Lower leg skin (tissue), 4 donors: ENCODE measurements at places on chromosomes 5 and 9.

- DNase-seq: no peak
Measured at GRCh38 chr9:94528886-94529285, 26.0 kb upstream of the PCAT7 start.

DNA sequence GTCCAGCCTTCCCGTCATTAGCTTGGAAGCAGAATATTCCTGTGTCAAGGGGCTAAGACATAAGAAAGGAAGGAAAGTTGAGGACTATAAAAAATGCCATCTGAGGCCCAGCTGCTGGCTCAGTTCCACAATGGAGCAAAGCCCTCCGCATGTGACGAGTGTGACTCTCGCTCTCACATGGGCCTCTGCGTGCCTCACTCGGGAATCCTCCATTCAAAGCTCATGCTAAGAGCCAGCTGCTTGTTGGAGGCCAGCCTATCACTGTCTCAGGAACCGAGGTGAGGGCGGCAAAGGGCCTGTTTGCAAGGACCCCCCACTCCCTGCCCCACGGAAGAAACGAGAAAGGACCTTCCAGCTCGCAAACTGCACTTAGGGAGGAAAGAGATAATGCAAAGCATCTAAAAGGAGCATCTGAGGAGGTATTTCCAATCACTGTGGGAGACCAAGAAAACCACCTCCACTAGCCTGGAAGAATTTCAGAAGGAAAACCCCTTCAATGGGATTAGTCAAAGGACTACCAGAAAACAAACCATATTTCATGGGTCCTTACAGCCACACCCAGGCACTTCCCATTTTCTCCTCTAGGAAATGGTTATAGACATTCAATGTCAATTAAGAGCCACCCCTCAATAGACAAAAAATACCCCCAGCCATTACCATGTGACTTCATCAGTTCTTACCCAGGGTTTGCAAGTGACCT is 95.3 kb downstream of the PRRT1B start:
- no peak for DNase-seq

DNA sequence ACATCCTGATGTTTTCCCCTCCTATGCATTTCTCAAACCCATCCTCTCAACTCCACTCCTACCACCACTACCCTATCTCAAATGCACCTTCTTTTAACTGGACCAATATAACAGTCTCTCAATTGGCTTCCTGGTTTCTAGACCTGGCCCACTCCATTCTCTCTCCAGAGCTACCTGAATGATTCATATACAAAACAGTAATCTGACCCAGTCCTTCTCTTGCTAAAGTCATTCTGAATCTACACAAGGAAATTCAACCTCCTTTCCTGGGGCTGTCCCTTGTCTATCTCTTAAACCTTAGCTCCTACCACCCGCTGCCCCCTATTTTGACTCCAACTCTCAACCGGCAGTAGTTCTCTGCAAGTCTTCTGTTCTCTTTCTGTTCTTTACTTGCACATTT is 97.2 kb downstream of the PCSK1 start:
- no peak for DNase-seq

DNA sequence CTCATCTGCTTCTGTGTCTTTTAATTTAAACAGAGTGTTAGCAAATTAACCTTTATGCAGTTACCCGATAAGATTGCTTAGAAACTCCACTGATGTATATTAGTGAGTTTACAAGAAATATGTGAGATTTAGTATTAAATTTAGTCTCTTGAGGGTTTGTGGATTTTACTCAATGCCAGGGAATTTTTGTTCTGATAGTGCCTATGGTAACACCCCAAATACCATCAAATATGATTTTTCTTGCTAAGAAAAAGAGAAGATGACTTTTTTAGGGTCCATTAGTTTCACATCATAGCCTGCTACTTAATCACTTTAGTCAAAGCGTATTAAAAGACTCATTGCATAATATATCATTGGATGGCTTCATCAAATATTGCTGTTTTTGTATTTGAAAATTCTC is 224.9 kb downstream of the PCSK5 start:
- DNase-seq: no peak

- DNase-seq: no peak
Measured at GRCh38 chr5:101866473-101866872, 429.6 kb downstream of the SLCO4C1 start.

DNA sequence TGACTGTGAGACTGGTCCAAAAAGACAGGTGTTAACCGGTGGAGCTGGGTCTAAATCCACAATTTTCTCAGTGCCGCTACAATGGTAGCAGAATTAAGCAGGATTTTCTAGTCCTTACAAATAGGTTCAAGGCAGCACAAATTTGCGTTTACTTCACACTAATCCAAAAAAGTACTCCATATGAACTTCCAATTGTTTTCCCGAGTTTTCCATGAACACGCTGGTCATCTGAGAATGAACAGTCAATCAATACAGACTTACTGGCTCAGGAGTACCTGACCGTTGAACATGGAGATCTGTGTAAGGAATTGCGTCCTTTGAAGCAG is 709 bp downstream of the SLC35D2 start:
- no peak for DNase-seq

DNA sequence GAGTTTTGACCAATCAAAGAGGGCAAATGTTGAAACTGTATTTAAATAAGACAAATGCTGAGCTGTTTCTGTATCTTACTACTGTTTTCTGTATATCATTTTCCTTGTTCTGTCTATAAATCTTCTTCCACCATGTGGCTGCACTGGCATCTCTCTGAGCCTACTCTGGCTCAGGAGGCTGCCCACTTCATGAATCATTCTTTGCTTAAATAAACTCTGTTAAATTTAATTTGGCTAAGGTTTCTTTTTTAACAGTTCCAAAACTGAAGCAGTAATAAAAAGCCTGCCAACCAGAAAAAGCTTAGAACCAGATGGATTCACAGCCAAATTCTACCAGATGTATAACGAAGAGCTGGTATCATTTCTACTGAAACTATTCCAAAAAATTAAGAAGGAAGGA is 40.2 kb upstream of the TAS2R1 start:
- no peak for DNase-seq

DNA sequence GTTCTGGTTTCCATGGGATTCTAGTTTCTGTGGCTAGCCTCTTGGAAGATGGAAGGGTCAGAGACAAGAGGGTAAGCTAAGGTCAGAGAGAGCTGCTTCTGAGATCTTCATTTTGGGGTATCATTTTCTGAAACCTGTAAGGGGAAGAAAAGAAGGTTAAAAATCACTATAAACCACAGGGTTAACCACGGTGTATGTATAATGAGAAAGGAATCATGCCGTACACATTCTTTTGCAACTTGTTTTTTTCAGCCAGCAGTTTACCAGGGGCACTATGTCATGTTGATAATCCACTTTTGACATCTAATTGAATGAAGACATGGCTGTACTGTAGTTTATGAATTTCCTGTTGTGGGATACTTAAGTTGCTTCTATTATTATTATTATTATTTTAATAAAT is 164.4 kb downstream of the FOCAD start:
- no peak for DNase-seq

- no peak for DNase-seq
Measured at GRCh38 chr5:40409601-40410000, 270.1 kb upstream of the PTGER4 start.

- DNase-seq: no peak
Measured at GRCh38 chr5:76180814-76181805, 97.9 kb downstream of the SV2C start.

DNA sequence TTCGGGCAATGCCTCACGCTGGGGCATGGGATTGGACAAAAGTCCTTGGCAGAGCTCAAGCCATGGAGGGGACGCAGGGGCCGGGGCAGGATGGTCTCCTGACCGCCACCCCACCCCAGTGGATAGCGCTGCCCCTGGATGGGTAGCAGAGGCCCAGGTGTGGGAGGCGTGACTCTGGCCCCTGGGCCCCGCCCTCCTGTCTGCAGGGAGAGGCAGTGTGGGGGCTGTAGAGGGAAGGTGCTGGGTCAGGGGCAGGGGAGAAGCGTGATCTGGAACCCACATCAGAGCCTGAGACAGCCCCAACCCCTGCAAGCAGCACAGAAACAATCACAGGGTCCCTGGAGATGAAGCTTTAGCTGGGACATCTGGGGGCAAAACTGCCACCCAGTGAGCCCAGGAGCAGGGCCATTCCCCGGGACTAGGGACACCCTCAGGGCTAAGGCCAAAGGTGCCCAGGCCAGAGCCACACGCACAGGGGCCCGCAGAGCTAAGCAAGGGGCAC is 36.2 kb downstream of the NACC2 start:
- DNase-seq: no peak

- DNase-seq: no peak
Measured at GRCh38 chr5:14487897-14488570, 93.6 kb upstream of the OTULINL start.

DNA sequence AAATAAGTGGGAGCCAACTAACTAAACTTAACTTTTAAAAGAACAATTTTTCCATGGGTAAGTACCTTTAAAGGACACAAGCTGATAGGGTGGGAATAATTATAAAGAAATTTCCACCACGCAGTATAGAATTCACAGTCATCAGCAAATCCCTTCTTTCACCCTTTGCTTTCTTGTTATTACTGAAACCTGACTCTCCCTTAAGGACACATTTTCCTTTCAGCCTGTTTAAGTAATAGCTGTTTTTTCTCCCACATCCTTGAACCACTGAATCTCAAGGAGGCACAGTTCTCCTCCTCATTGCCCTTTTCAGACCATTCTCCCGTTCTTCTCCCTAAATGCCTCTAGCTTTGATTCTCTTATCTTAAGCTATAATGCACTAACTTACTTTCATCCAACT is 6.3 kb downstream of the C5orf15 start:
- DNase-seq: no peak

- DNase-seq: no peak
Measured at GRCh38 chr9:113899205-113899604, 23.1 kb downstream of the ZNF618 start.

DNA sequence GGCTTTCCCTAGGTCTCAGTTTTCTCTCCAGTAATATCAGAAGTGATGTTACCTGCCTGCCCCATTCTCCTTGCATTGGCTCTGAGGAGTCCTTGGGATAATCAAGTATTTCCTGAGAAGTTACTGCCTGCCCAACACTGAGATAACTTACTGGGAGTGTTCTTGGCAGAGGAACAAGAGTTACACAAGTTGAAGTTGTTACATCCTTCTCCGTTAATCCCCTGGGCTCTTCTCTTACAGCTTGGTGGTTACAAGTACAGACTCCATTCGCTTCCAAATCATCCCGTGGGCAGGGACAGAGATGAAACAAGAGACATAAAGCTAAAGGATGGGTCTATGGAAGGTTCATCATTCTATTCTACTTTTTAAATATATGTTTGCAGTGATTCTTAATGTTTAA is 74.1 kb upstream of the SAP30L start:
- DNase-seq: no peak

DNA sequence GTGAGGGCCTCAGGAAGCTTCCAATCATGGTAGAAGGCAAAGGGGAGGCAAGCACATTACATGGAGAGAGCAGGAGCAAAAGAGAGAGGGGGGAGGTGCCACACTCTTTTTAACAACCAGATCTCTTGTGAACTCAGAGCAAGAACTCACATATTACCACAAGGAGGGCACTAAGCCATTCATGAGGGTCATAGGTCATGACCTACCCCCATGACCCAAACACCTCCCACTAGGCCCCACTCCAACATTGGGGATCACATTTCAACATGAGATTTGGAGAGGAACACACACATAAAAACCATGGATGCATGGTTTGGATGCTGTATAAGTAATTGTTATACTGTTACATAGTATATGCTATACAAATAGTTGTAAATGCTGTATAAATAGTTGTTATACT is 17.5 kb downstream of the POLK start:
- no peak for DNase-seq

- no peak for DNase-seq
Measured at GRCh38 chr5:179820127-179820482, 600 bp upstream of the SQSTM1 start.

GRCh38 chr9:106799152-106799551 is 63.8 kb upstream of the ZNF462 start:
- no peak for DNase-seq

DNA sequence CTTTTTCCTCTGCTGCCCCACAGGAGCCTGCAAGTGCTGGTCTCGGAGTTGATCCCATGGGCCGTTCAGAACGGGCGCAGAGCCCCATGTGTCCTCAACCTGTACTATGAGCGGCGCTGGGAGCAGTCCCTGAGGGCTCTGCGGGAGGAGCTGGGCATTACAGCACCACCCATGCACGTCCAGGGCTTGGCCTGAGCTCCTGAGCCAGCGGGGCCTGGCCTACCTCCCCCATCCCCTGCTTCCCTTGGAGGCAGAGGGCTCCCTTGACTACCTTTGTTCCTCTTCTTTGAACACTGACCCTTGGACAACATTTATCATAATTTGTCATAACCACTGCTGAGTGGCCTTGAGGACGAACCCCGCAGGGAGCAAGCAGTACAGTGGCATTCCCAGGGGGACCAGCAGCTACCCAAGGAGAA is 6.9 kb upstream of the SLC27A4 start:
- DNase-seq: no peak

- DNase-seq: no peak
Measured at GRCh38 chr5:57338068-57338867, 144.3 kb downstream of the ACTBL2 start.

DNA sequence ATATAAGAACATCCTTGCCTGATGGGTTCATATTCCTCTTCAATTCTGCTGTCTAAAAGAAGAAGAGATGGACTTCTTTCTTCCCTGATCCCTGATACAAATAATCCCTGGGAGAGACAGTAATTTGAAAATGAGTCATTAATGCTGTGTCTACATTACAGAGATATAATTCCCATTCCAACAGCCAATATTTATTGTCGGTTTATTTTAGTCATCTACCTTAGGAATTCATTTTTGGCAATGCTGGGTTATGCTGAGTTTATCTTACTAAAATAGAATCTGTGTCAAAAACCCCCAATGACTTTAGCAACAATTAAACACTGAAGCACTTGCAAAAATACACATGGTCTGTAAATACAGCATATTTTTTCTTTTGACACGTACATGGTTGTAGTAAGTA is 23.9 kb downstream of the ZNF474 start:
- no peak for DNase-seq

GRCh38 chr5:87113861-87114260 is 153.8 kb upstream of the RASA1 start:
- DNase-seq: no peak

- DNase-seq: no peak
Measured at GRCh38 chr5:98482321-98483300, 290.9 kb upstream of the RGMB start.

DNA sequence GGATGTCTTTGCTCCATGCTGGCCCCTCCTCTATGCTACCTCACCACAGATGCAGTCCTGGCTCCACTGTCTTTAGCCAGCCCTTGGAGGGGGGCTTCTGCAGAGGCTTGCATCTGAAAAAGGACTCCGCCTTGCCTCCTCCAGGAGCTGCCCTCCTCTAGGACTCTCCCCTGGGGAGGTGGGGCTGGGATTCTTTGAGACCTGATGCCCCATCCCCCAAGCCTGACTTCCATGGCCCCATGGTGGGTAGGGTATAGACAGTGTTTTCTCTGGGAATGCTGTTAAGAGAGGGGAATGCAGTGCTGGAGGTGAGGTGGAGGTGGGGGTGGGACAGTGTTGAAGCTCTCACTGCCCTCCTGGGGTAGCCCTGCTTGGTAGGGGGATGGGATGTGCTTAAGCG is 14.3 kb downstream of the JADE2 start:
- no peak for DNase-seq
